ENCODE measurements at places on chromosomes 4 and X.

GRCh38 chrX:19799319-19800182 lies 87.8 kb downstream of the SH3KBP1 start:
- DNase-seq, result no peak

DNA sequence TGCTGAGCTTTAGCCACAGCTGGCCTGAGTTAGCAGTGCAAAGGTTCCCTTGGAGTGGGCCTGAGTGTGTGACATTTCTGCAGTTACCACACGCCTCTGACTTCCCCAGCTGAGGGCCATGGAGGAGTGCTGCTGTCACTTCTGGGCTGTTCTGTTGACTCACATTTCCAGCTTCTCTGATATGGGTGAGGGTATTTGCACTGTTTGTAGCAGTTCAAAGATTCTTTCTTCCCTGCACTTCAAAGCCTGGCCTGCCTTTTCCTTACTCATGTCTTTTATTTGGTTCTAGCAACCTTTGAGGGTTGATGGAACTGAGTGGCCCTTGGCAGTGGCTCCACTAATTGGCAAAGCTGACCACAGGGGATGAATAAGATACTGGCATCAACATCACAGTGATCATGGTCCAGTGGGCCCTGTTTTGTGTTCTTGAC lies 26.4 kb upstream of the SCML1 start:
- DNase-seq, result no peak

- DNase-seq, result no peak
These were observed 242.7 kb upstream of the ETNPPL start for GRCh38 chr4:109005523-109005922.

DNA sequence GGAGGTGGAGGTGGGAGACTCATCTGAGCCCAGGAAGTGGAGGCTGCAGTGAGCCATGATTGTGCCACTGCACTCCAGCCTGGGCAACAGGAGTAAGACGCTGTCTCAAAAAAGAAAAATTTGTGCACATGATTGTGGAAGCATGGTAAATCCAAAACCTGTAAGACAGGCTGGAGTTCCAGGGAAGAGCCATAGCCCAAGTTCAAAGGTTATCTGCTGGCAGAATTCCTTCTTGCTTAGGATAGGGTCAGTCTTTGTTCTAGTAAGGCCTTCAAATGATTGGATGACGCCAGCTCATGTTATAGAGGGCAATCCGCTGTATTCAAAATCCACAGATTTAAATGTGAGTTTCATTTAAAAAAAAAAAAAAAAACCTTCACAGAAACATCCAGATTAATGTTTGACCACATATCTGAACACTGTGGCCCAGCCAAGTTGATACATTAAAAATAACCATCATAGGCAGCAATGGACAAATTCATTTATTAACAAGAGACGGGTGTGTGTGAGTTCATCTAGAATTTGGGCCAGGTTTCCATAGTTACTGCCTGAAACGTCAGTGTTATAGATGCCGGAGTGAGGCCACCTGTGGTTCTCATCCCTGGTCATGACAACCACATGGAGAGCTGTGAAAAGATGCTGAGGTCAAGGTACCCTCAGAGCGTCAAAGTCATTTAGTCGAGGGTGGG lies 35.2 kb upstream of the SLC2A9 start:
- no peak for DNase-seq

GRCh38 chr4:4981427-4981826 lies 37.8 kb downstream of the CYTL1 start:
- no peak for DNase-seq
